ENCODE measurements at places on chromosomes 13 and 19.

DNA sequence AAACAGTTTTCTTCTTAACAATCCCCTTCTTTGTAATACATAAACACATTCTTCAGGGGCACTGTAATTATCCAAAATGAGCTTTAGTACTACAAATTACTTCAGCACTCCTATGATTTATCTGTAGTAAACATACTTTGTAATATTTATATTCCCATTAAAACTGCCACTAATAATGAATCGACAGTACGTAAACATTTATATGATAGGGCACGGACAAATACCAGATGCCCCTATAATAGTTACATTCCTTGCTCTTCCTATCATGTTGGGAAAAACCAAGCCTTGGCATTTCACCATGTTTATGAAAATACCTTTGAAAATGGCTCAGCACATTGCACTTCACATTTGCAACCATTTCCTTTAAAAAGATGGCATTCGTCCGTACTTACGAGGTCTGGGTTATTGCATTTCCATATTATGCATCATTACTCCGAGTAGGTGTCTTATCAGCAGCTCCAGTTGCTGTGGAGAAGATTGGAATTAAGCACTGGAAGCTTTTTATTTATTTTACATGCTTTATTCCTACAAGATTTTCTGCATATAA lies 1043.4 kb downstream of the DIAPH3 start:
- DNase-seq = no peak

- DNase-seq = no peak
Measured at GRCh38 chr19:35273686-35274259, 5.0 kb downstream of the USF2 start.

DNA sequence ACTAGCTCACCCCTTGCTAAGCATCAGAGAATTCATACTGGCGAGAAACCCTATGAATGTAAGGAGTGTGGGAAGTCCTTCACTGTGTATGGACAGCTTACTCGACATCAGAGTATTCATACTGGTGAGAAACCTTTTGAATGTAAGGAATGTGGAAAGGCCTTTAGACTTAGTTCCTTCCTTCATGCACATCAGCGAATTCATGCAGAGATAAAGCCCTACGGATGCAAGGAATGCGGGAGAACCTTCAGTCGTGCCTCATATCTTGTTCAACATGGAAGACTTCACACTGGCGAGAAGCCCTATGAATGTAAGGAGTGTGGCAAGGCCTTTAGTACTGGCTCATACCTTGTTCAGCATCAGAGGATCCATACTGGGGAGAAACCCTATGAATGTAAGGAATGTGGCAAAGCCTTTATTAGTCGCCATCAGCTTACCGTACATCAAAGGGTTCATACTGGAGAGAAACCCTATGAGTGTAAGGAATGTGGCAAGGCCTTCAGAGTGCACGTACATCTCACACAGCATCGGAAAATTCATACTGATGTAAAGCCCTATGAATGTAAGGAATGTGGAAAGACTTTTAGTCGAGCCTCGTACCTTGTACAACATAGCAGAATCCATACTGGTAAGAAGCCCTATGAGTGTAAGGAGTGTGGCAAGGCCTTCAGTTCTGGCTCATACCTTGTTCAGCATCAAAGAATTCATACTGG lies 17.3 kb downstream of the ZNF30 start:
- no peak for DNase-seq

GRCh38 chr13:61778531-61778930 lies 362.9 kb upstream of the PCDH20 start:
- DNase-seq = no peak

- no peak for DNase-seq
Measured at GRCh38 chr13:41802043-41802683, 158.7 kb downstream of the VWA8 start.

- no peak for DNase-seq
Measured at GRCh38 chr13:19634256-19634740, 839 bp downstream of the MPHOSPH8 start.

GRCh38 chr19:45245334-45245787 lies at the start of gene EXOC3L2:
Gene EXOC3L2, minus strand, starts transcription at chr19:45245407. Its CDS starts 6,362 bp downstream, at chr19:45239045.
- DNase-seq = no peak

DNA sequence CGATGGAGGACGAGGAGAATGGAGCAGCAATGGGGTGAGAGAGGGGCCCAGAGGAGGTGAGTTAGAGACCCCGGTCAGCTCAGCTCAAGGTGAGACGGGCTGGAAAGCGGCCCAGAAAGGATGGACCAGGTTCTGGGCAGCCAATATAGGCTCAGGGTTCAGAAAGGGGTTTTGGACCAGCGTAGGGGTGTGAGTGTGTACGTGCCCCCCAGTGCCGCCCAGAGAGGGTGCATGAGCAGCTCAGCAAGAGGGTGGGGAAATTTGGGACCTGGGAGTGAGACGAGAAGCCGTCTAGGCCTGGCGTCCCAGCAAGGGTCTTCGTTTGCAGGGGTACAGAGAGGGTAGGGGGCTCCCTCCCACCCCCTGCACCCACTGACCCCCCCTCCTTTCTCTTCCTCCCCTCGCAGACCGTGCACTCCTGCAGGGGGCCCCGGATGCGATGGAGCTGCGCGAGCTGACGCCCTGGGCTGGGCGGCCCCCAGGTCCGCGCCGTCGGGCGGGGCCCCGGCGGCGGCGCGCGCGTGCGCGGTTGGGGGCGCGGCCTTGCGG lies 12.1 kb downstream of the FUT6 start:
- no peak for DNase-seq

DNA sequence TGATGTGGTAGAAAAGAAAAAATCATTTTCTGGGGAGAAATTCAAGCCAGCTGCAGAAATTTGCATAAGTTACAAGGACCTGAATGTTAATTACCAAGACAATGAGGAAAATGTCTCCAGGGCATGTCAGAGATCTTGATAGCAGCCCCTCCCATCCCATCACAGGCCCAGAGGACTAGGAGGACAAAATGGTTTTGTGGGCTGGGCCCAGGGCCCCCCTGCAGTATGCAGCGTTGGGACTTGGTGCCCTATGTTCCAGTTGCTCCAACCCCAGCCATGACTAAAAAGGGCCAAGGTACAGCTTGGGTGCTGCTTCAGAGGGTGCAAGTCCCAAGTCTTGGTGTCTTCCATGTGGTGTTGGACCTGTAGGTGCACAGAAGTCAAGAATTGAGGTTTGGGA lies 76.6 kb upstream of the SOX1 start:
- no peak for DNase-seq

- DNase-seq = no peak
Measured at GRCh38 chr13:60509601-60510386, 112.8 kb downstream of the TDRD3 start.

DNA sequence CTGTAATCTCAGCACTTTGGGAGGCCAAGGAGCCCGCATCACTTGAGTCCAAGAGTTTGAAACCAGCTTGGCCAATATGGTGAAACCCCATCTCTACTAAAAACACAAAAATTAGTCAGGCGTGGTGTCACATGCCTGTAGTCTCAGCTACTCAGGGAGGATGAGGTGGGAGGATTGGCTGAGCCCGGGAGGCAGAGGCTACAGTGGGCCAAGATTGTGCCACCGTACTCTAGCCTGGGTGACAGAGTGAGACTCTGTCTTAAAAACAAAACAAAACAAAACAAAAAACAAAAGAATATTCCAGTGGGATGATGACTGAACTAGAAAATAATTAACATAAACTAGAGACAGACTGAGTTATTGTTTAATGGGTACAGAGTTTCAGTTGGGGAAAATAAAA lies 81.7 kb upstream of the ABCC4 start:
- DNase-seq = no peak

DNA sequence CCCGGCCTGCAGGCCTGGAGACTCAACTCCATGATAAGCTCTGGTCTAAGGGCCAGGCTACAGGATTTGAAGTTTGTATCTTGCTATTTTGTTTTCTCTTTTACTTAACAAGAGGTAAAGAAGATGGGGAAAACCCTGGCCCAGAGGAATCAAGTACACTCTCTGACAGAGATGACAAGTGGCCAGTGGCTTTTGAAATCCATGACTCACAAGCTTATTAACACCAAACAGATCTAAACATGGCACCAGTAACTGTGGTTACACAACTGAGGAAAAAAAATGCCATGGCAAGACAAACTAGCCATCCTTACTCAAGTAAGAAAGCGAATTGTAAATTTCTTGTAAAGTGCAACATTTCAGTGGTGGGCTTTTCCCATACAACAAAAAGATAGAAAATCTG lies 72.6 kb upstream of the SERTM1 start:
- no peak for DNase-seq
